ENCODE measurements at places on chromosomes 4 and X.

DNA sequence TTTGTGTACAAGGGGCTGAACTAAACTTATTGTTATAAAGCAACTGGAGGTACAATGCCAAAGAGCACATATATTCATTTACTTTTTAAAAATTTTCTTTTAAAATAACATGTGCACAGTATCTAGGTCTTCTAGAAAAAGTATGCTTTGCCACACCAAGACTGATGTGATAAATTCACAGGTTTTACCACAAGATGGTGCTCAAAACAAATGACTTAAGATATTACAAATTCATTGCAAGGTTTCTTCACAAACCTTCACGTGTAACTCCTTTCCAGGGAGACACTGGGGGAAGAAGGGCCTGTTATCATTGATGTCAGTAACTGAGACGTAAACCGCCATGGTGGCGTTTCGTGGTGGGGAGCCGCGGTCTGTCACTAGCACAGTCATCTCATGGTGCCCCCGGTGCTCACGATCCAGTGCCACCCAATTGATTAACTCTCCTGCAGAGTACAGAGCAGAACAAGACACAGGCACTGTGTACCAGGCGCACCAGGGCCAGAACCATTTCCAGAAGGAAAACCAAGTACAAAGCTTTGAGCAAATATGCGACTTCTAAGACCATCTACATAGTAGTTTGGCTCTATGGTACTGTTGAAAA lies 162.2 kb downstream of the DCHS2 start:
- DNase-seq: no peak

GRCh38 chr4:96347582-96347981 lies 507.7 kb downstream of the PDHA2 start:
- DNase-seq: no peak

DNA sequence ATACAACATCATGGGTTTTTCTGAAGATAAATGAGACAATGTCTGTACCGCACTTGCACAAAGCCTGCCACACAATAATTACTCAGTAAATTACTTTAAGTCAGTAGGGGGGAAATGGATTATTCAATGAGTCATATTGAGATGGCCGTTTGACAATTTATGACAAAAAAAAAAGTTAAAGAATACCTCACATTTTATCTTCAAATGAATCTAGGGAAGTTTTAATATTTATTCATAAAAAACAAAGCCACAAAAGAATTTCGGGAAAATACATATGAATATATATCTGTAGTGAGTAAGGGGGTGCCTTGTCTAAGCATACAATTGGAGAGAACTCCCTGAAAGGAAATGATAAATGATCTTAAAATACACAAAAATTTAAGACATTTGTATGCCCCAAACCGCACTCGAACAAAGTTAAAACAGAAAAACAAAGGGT lies 197.0 kb upstream of the SLC7A11 start:
- DNase-seq: no peak

DNA sequence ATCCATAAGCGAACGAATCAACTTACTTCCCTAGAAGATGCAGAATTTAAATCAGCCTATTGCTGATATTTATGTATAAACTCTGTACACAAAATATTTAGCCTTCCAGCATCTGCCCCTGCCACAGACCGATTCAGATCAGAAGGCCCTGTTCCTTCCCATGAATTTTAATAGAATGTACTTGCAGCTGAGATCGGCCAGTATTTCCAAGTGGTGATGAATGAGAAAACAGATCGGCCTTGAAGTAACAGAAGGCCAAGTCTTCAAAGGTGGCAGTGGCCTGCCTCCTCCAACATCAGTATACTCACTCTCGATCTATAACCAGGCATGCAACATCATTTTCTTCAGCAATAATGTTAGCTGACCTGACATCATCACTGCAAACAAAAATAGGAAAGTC lies 66.4 kb downstream of the PRKG2 start:
- no peak for DNase-seq

DNA sequence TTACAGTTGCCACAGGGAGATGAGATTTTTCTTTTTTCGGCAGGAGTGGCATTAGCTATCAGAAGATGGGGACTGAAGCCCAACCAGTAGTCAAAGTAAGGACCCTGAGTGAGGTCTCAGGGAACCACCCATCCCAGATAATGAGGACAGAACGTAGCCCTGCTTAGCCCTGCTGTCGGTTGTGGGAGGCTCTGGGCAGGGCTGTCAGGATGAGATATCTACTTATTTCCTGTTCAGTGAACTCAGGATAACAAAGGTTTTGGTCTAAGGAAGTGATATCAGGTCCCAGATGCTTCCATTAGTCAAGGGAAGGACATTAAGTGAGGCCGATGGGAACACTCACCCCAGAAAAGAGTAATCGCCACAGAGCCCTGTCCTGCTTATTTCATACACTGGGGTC lies 2.3 kb downstream of the MAGEB16 start:
- DNase-seq: no peak

- no peak for DNase-seq
These were observed 102.0 kb upstream of the PDE5A start for GRCh38 chr4:119730671-119730950.

GRCh38 chr4:172344308-172344938 lies 531.2 kb downstream of the GALNTL6 start:
- DNase-seq: no peak
